ENCODE measurements at places on chromosomes 12 and 14. TPM values are rescaled to one million over a fixed set of nuclear protein-coding genes. Genes with fewer than 3 reads are reported as not detected.
A peak's percentile ranks its signal among the peaks of the same experiment; 100 is the strongest.

The CATSPERB gene
- 0.24 TPM for total RNA-seq

DNA sequence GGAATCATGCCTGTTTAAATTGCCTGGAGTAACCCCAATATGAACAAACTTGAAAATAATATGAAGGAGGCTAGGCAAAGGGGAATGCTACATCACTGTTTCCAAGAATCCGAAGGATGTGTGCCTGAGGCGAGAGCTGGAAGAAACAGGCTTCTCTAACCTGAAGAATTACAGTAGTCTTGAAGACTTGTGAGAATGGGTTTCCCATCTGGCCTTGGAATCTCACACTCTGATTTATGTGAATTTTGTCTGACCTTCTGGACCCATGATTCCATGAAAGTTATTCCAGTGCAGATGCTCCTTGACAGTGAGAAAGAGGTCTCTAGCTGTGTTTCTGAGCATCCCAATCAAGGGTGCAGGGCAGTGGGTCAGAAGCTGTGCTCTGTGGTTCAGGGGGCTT lies 122.1 kb upstream of the PARP11 start:
- no peaks in the 10 kb centered on the region for H3K36me3 ChIP-seq
- no peak overlapping the region for H3K27ac ChIP-seq
- no peak overlapping the region for H3K4me3 ChIP-seq
- no peak for DNase-seq

DNA sequence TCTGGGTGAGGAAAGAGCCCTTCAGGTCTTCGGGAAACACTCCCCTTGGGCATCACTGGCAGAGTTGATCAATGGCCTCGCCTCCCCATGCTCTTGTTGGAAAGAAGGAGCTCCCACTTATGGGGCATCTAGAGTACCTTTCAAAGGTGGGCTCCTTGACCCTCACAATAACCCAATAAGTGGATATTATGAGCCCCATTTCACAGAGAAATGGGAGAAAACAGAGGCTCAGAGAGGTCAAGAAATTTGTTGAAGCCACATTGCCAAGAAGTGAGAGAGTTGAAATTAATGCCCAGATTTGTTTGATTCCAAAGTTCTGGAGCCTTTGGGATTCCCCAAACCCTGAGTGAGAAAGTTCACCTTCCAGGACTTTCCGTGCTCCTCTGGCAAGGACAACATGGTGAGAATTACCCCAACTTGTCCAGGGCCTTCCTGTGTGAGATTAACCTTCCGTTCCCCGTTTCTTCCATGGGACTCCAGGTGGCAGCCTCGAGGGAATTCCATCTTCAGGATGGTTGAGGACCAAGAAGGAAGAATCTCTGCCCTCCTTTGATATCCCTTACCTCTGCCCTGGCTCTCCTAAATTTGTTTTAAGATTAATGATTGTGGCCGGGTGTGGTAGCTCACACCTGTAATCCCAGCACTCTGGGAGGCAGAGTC lies 7.5 kb upstream of the CHD4 start:
- H3K36me3 ChIP-seq = no peaks in the 10 kb centered on the region
- peak overlapping the region; percentile 74 for H3K27ac ChIP-seq
- no peak overlapping the region for H3K4me3 ChIP-seq
- peaks cover 25% of the 10 kb centered on the region for H3K4me1 ChIP-seq
- no peaks in the 10 kb centered on the region for H3K27me3 ChIP-seq

GRCh38 chr12:30979371-30980259 lies 53.1 kb downstream of the TSPAN11 start:
- no peak overlapping the region for H3K27ac ChIP-seq
- no peak overlapping the region for H3K4me3 ChIP-seq
- H3K36me3 ChIP-seq = no peaks in the 10 kb centered on the region
- DNase-seq = no peak

DNA sequence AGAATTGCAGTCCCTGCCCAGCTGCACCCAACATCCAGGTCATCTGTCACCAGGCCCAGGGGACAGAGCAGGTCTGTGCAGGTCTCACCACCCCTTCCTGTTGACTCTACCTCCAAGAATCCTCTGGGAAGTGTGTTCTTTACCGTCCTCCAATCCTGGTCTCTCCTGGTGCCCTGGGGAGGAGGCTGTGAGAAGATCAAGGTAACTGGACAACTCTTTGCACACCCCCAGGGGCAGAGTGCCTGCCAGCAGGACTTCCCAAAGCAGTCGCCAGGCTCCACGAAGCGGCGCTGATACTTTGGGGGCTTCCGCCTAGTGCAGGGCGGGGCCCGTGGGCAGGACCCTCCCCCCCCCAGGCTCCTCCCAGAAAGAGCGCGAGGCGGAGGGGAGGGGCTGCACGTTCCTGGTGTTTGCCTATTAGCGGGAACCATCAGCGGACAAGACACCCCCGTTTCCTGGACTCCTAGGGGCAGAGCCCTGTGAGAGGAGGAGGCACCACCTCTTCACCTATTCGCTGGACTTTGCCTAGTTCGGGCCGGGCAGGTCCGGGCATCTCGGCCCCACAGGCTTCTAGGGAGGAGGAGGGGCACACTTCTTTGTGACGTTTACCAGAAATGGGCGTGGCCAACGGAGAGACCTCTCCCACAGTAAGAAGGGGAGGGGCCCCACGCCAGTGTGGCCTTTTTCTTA lies 918.0 kb downstream of the AACS start:
- H3K4me3 ChIP-seq = no peak overlapping the region
- H3K4me1 ChIP-seq = no peaks in the 10 kb centered on the region
- no peaks in the 10 kb centered on the region for H3K27me3 ChIP-seq
- no peak overlapping the region for H3K27ac ChIP-seq

GRCh38 chr12:22856178-22856577 lies 231.2 kb downstream of the ETNK1 start:
- no peaks in the 10 kb centered on the region for H3K27me3 ChIP-seq
- no peak overlapping the region for H3K4me3 ChIP-seq
- no peak overlapping the region for H3K27ac ChIP-seq
- DNase-seq = no peak
- no peaks in the 10 kb centered on the region for H3K4me1 ChIP-seq

DNA sequence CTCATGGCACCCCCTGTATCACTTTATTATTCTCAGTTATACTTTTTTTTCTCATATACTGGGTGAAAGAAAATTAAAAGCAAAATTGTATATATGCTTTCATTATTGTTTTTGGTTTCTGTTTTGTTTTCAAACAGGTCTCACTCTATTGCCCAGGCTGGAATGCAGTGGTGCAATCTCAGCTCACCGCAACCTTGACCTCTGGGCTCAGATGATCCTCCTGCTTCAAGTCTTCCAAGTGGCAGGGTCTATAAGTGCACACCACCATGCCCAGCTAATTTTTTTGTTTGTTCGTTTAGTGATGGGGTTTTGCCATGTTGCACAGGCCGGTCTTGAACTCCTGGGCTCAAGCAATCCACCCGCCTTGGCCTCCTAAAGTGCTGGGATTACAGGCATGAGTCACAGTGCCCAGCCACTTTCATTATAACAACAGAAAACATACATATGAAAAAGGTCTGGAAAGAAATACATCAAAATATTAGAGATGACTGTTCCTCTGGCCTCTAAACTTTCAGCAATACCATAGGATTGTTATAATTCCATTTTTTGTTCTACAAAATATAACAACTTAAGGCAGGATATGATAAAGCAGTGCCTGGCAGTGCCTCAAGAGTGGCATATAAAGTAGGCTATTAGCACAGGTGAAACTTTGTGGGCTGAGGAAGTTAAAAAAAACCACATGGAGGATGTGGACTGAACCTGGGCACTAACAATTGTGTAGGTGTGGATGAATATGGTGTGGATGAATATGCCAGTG lies 5.8 kb upstream of the NTN4 start:
- H3K36me3 ChIP-seq = no peaks in the 10 kb centered on the region
- no peaks in the 10 kb centered on the region for H3K4me1 ChIP-seq
- DNase-seq = no peak
- no peak overlapping the region for H3K4me3 ChIP-seq

GRCh38 chr12:55829967-55830600 lies 697 bp upstream of the DNAJC14 start:
- no peak for DNase-seq
- peak overlapping the region; percentile 97 for H3K4me3 ChIP-seq
- H3K36me3 ChIP-seq = no peaks in the 10 kb centered on the region

DNA sequence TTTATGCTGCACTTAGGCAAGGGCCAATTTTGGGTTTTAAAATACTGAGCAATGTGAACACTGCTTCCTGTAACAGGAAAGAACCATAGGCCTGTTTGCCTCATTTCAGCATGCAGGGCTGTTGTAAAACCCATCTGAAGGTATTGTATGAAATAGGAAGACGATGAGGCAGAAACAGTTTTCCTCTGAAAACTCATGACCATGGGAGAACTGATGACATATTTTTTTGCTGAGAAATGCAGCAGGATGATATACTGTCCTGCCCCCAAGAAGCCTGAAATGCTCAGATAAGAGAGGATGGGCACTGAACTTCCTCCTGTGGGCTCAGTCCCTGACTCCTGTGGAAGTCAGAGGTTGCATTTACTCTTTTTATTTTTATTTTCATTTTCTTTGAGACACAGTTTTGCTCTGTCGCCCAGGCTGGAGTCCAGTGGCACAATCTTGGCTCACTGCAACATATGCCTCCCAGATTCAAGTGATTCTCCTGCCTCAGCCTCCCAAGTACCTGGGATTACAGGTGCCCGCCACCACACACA lies 17.4 kb downstream of the PYGL start:
- no peak overlapping the region for H3K27ac ChIP-seq
- H3K4me3 ChIP-seq = no peak overlapping the region
- DNase-seq = no peak
- peaks cover 7% of the 10 kb centered on the region for H3K4me1 ChIP-seq
- H3K27me3 ChIP-seq = no peaks in the 10 kb centered on the region
- no peaks in the 10 kb centered on the region for H3K36me3 ChIP-seq

DNA sequence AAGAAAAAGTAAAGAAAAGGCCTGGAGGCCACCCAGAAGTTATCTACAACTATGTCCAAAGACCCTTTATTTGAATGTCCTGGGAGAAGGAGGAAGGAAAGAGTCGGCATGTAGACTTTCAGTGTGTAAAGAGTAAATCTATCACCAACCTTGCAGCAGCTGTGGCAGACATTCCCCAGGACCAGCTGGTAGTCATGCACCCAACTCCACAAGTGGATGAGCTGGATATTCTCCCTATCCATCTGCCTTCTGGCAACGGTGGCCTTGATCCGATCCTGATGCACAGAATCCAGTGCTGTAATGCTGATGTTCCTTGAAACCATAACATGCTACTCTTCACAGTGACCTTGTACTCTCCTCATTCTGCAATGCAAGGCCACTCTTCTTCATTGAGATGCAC lies 27.3 kb downstream of the KRT76 start:
- DNase-seq = no peak
- no peaks in the 10 kb centered on the region for H3K36me3 ChIP-seq
- no peaks in the 10 kb centered on the region for H3K27me3 ChIP-seq
- no peaks in the 10 kb centered on the region for H3K4me1 ChIP-seq

DNA sequence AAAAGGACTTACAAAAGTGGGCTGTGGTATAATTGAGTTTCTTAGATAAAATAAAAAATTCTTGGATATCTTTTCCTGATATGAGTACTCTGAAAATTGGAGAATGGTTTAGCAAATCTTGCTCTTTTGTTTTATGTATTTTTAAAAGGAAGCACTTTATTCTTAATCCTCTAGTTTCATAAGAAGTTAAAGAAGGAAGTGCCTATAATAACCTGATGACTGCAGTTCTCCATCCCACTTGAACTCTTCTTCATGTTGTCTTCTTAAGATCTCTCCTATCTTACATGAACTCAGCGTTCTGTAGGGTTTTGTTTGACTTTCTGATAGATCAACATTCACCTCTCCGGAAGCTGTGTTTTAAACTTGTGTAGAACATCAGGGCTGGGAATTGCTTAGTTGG lies 271.0 kb downstream of the ERC1 start:
- DNase-seq = no peak
- H3K27me3 ChIP-seq = no peaks in the 10 kb centered on the region
- H3K4me1 ChIP-seq = no peaks in the 10 kb centered on the region
- H3K36me3 ChIP-seq = peaks cover 27% of the 10 kb centered on the region
- H3K4me3 ChIP-seq = no peak overlapping the region

The COL2A1 gene
- total RNA-seq = not detected

- H3K27ac ChIP-seq = no peak overlapping the region
- H3K36me3 ChIP-seq = no peaks in the 10 kb centered on the region
- H3K4me3 ChIP-seq = no peak overlapping the region
- H3K4me1 ChIP-seq = no peaks in the 10 kb centered on the region
- no peaks in the 10 kb centered on the region for H3K27me3 ChIP-seq
- no peak for DNase-seq
Measured at GRCh38 chr14:102768223-102769048, 8.8 kb upstream of the TRAF3 start.

DNA sequence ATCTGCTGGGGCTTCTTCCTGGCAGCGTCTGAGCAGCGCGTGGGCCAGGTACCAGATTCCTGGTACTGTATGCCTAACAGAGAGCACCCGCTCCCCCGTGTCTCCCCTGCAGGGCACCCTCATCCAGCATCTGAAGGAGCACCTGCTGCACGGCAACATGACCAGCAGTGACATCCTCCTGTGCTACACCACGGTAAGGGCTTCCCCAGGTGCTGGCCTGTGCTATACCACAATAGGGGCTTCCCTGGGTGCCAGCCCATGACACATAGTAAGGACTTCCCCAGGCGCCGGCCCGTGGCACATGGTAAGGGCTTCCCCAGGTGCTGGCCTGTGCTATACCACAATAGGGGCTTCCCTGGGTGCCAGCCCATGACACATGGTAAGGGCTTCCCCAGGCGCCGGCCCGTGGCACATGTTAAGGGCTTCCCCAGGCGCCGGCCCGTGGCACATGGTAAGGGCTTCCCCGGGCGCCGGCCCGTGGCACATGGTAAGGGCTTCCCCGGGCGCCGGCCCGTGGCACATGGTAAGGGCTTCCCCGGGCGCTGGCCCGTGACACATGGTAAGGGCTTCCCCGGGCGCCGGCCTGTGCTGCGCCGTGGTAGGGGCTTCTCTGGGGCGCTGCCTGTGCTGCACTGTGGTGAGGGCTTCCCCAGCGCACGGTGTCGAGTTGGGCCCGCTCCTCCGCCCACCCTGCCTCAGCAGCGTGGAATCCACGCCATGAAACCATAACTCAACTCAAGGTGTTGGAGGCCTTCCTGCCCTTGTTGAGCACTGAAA lies 49.3 kb downstream of the AACS start:
- H3K27me3 ChIP-seq = no peaks in the 10 kb centered on the region
- no peak overlapping the region for H3K27ac ChIP-seq
- no peak for DNase-seq
- H3K4me1 ChIP-seq = no peaks in the 10 kb centered on the region
- H3K4me3 ChIP-seq = no peak overlapping the region

The SMOC1 gene
- total RNA-seq = 10.2 TPM

The AGAP2 gene
- 5.4 TPM for total RNA-seq

The R3HDM2 gene
- total RNA-seq = 26.1 TPM

The TMEM63C gene
- total RNA-seq = not detected

The GLI1 gene
- total RNA-seq = not detected

DNA sequence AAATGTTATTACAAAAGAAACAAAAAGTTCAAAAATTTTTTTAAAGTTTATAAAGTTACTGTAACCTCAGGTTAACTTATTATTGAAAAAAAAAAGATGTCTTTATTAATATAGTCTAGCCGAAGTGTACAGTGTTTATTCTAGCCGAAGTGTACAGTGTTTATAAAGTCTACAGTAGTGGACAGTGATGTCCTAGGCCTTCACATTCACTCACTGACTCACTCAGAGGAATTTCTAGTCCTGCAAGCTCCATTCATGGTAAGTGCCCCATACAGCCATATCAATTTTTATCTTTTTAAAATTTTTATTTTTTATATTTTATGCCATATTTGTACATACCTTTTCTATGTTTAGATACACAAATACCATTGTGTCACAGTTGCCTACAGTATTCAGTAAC lies 10.4 kb downstream of the ATG2B start:
- H3K4me3 ChIP-seq = no peak overlapping the region
- no peaks in the 10 kb centered on the region for H3K27me3 ChIP-seq
- H3K36me3 ChIP-seq = no peaks in the 10 kb centered on the region
- H3K27ac ChIP-seq = no peak overlapping the region
- no peaks in the 10 kb centered on the region for H3K4me1 ChIP-seq
- DNase-seq = no peak

Measured in gastrocnemius medialis (tissue), 4 donors.